Activated T-cell treated with anti-CD3 and anti-CD28 coated beads, Interleukin-2, amount 50 U/mL, for 24 hours (primary cell): ENCODE measurements at places on chromosomes 16 and 17.
A peak's percentile ranks its signal among the peaks of the same experiment; 100 is the strongest.

DNA sequence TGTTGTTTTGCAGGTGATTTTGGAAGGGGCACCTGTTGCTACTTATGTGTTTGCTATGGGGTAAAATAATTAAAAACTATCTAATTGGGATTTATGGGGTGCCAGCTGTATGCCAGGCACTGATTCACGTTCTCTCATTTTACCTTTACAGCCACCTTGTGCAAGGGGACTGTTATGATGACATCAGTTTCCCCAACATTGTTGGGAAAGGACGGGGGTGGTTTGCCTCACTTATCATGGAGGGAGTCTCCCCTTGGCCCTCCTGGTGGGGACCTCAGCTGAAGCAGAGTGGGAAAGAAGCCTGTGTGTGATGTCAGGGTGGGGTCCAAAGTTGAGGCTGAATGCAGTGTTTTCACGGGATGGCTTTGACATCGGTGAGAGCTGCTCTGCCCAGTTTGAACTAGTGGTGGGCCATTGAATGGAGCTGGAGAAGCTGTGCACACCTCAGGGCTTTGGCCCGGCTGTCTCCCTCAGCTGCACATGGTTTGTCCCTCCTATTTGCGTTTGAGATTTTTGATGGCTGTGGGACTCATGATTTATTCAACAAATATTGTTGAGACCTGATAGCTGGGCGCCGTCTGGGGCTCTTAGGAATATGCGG is 36.1 kb downstream of the CMIP start:
- DNase-seq, result no peak

- DNase-seq, result no peak
Observed at GRCh38 chr17:46974086-46974485, 5.0 kb downstream of the RPRML start.

- DNase-seq, result no peak
Observed at GRCh38 chr17:28675490-28675889, 13.5 kb downstream of the SUPT6H start.

- DNase-seq, result no peak
Observed at GRCh38 chr16:9595393-9595792, 503.9 kb downstream of the HAPSTR1 start.

- peak; percentile 30 for DNase-seq
Observed at GRCh38 chr17:40558300-40558889, 6.9 kb downstream of the CCR7 start.
